ENCODE measurements at places on chromosomes 12 and 14.

- DNase-seq, result no peak
These were observed 248.8 kb downstream of the APAF1 start for GRCh38 chr12:98893675-98894411.

- DNase-seq, result peak; percentile 62
These were observed 91.7 kb upstream of the FUT8 start for GRCh38 chr14:65320661-65321308.

DNA sequence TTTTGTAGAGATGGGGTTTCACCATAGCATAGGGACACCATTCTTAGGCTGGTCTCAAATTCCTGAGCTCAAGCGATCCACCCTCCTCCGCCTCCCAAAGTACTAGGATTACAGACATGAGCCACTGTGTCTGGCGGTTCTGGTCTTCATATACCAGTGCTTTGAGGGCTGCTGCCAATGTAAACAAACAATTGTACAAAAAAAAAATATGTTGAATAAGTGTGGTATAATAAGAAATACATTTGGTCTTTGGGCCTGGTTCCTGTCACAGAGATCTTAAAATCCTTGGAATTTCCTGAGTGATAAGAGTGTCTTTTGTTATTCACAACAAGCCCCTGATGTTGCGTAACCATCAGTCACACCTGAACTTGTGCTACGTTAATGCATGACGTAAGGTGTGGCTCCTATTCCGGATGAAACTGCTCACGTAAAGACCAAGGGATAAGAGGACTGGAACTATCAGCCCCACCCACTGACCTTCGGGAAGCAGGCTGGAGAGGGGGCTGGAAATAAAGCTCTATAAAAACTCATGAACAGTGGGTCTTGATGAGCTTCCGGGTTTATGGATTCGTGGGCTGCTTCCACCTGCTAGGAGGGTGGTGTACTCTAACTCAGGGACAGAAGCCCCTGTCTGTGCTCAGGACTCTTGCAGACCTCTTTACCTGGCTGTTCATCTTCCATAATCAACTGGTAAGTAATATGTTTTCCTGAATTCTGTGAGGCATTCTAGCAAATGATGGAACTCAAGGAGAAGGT is 16.5 kb upstream of the RIMKLB start:
- DNase-seq, result no peak

GRCh38 chr14:72847721-72848120 is 46.2 kb downstream of the DPF3 start:
- DNase-seq, result peak; percentile 37

DNA sequence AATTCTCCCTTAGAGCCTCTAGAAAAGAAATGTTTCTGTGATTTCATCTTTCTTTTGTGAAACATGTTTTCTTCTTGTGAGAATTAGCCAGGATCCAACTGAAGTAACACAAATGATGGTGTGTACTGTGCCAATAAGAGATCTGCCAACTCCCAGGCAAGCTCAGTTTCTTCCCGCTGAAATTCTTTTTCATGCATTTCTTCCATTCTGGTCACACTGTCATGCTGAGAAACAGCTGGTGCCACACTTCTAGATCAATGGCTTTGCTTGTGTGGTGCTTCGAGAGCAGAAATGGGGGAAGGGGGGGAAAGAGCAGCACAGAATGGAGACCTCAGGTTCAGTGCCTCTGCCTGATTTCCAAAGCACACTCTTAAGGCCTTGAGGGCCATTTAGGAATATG is 41.4 kb upstream of the FGF6 start:
- DNase-seq, result no peak

GRCh38 chr12:43655586-43655985 is 103.0 kb downstream of the PUS7L start:
- peak; percentile 32 for DNase-seq

- DNase-seq, result peak; percentile 97
These were observed 2.8 kb upstream of the KTN1 start for GRCh38 chr14:55577229-55577628.

- no peak for DNase-seq
These were observed 395.0 kb downstream of the EGLN3 start for GRCh38 chr14:33555710-33556350.

DNA sequence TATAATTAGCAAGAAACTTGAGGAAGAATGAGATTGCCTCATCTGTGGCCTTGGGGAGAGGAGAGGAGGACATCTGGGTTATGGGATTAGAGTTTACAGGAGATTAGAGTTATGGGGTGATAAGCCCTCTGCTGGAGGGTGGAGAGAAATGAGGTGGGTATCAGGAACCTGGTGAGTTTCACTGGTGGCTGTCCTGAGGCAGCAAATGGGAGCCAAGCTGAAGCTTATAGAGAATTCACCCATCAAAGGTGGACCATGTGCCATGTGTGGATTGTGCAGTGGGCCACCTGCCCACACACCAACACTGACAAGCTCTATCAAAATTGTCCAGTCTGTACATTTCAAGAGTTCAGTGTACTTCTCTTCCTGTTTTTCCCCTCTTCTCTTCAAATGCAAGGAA is 135.3 kb downstream of the AEBP2 start:
- DNase-seq, result no peak

- no peak for DNase-seq
These were observed 888.6 kb upstream of the SEL1L start for GRCh38 chr14:82422230-82422629.
